DMS153 (cell line): ENCODE measurements at places on chromosomes 4 and X.

- DNase-seq, result no peak
Observed at GRCh38 chr4:184616633-184617551, 32.4 kb downstream of the CASP3 start.

DNA sequence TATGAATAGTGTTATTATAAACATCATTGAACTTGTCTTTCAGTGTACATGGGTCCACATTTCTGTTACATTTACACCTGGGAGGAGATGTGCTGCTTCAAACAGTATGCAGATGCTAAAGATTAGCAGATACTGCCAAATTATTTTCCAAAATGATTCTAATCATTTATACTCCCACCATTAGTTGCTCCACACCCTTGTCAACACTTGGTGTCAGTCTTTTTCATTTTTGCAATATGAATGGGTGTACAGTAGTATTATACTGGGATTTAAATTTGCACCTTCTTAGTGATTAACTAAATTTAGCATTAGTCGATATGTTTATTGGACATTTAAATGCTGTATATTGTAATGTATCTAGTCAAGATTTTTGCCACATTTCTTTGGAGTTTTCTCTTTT is 131.6 kb upstream of the GRID2 start:
- DNase-seq, result no peak

- no peak for DNase-seq
Observed at GRCh38 chr4:185839194-185839712, 27.3 kb upstream of the SORBS2 start.

GRCh38 chr4:21092531-21092930 is 392.3 kb downstream of the PACRGL start:
- DNase-seq, result no peak

DNA sequence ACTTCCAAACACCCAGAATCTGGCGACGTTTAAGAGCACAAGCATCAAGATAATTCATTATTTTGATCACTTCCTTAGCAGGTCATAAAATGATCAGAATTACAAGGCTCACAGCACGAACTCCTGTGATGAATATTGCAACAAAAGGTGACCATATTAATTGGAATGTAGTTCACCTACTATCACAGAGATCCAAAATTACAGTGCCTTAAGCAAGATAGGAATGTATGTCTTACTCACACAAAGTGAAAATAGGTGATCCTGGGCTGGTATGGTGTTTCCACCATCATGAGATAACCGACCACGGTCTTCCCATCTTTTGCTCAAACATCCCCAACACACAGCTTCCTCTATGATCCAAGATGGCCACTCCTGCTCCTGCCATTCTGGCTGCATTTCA is 131.2 kb downstream of the SCFD2 start:
- DNase-seq, result no peak

DNA sequence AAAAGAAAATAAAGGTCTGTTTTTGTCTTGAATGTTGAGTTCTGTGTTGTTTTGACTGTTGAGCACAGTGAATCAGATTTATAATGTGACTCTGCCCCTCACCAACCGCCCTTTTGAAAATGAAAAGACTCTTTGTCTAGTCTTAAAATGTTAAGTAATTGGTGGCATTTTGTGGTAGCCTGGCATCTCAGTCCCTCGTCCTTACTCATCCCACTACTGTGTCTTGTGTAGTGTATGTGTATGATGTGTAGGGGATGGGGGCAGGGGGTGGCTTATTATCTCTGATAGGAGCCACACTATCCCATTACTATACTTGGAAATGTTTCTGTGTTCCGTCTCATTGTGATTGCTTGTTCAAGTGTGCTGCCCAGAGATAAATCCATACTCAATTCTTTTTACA is 12.2 kb downstream of the KLHL34 start:
- no peak for DNase-seq

GRCh38 chrX:74924449-74925224 is 615 bp downstream of the NEXMIF start:
- DNase-seq, result peak; percentile 55

DNA sequence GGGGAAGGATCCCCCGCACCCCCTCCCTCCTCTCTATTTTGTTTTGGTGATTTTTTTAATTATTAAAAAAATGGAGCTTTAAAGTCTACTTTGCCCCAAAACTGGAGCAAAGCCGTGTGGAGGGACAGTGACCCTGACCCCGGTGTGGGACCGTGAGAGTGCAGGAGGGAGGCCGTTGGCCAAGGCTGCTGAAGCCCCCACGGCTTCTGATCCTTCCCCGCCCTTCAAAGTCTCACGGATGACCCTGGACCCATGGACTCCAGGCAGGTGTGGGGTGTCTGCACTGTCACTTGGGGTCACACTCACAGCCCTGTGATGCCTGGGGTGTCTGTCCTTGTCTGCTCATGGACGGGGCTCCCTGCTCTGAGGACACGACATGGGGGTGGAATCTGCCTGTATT is 133.3 kb downstream of the CPZ start:
- no peak for DNase-seq

DNA sequence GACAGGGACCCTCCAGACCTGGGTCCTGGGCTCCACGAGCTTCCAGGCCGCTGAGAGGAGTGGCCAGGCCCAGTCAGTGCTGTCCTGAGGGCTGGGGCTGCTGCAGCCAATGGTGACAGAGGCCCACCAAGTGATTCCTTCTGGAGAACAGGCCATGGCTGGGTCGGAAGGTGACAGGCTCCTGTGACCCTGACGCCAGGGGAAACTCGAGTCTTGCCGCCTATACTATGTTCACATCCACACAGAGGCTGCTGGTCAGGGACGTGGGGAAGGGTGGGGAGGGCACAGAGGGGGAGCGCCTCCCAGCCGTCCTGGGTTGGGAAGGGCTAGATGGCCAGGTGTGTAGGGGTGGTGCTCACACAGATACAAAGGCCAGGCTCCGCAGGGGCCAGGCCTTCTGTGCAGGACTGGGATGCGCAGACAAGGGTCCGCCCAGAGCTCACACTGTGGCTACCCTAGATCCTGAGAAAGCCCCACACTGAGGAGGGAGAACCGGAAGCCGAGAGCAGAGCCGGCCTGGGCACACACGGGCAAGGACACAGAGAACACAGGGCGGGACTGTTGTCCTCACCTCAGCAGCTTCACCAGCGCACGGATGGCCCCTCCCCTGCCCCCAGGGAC is 81.4 kb downstream of the HTRA3 start:
- no peak for DNase-seq
